Forelimb muscle (tissue), 1 donor: ENCODE measurements at places on chromosomes 7 and 10. TPM values are rescaled to one million over a fixed set of nuclear protein-coding genes. Genes with fewer than 3 reads are reported as not detected.

DNA sequence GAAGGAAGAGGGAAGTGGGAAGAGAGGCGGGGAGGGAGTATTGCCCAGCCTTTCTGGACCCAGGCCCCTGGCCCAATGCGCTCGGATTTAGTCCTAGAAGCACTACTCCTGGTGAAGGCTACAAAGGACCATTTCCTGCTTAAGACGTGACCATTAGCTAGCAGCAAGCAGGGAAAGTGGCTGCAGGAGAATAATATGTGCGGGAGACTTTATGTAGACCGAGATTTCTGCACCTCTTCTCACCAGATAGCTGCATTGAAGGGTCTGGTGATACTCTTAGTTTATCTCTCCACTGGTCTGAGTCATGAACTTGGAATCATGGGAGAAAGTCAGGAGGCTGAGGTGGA lies 3.1 kb downstream of the VAX1 start:
- no peak for DNase-seq

DNA sequence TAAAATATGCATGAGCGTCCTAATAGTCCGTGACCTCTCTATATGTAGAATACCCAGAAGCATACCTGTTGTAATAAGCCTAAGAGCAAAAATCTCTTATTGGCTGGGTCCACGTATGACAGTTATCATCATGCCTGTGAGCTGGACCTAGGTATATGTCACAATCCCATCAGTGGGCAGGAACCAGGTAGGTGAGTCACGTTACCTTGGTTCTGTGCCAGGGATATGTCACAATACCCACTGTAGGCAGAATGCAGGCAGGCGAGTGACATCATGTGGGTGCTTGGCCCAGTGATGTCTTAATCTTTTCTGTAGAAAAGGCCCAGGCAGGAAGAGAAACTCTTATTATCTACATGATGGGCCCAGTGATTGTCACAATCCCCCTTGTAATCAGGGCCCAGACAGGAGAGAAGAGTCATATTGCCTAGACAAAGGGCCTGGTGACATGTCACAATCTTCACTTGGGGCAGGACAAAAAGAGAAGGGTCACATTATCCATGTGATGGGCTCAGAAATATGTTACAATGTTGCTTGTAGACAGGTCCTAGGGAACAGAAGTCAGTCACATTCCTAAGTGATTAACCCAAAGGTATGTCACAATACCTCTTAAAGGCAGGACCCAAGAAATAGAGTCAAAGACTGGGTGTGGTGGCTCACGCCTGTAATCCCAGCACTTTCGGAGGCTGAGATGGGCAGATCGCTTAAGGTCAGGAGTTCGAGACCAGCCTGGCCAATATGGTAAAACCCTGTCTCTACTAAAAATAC lies 12.9 kb upstream of the ZNF736 start:
- no peak for DNase-seq

DEPP1 gene
- 33.8 TPM for polyA plus RNA-seq

- DNase-seq: no peak
Measured at GRCh38 chr7:153628825-153629224, 423.4 kb upstream of the DPP6 start.

DNA sequence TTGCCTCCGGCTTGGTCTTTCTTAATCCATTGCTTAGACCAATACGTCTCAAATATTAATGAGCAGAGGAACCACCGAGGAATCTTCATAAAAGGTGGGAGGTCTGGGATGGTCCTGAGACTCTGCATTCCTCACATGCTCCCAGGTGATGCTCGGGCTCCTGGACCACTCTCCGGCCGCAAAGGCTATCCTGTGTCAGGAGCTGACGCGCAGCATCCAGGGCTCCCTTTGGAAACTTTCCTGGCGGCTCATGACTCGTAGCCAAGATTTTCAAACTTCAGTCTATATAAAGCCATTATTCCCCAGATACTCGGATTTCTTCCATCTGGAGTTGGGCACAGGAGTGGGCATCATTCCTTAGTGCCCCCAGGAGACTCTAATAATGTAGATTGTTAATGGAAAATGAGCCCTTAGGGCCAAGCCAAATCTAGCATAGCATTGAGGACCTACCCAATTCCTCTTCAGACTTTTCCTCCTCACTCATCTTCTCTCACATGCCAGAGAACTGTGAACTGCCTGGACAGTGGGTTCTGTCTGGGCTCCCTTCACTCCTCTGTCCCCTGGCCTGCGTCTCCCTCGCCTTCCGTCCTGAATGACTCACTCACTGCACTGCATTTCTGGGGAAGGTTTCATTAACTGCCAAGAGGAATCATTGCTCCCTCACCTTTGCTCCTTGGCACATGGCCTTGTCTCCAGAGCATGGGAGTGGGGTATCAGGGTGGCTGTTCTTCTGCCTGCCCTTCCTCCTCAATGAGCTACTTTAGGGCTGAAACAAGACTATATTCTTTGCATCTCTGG lies 89.3 kb downstream of the MKI67 start:
- no peak for DNase-seq

DNA sequence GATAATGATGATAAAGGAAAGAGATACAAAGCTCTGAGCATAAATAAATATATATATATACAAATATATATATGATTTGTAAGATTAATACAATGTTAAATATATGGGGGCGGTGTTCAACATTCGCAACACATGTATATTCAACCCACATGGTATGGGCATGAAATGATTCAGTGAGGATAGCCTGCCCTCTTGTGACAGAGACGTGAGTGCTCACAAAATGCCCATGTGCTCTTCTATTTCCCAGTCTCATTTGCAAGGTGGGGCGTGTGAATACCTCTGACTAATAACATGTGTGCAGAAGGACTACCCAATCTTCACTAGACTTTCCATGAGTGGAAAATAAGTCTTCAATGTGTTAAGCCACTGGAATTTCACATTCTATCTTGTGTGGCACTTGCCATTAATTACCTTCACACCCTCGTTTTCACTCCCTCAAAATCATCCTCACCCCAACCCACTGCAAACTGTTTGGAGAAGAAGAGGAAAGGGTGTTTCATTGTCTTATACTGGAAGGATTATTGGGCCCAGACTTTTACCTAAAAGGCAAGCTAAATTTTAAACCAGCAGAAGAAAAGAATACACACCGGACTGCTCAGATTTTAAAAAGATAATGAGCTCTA lies 26.9 kb downstream of the ASAH2 start:
- no peak for DNase-seq

DNA sequence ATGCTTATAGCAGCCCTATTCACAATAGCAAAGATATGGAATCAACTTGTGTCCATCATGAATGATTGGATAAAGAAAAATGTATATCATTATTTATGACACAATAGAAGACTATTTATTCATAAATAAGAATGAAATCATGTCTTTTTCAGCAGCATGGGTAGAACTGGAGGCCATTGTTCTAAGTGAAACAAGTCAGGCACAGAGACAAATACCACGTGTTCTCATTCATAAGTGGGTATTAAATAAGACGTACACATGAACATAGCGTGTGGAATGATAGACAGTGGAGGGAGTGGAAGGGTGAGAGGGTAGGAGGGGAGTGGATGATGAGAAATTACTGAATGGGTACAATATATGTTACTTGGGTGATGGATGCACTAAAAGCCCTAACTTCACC lies 762.4 kb downstream of the REEP3 start:
- DNase-seq: no peak

- no peak for DNase-seq
Measured at GRCh38 chr10:17865351-17865750, 56.2 kb downstream of the MRC1 start.

DNA sequence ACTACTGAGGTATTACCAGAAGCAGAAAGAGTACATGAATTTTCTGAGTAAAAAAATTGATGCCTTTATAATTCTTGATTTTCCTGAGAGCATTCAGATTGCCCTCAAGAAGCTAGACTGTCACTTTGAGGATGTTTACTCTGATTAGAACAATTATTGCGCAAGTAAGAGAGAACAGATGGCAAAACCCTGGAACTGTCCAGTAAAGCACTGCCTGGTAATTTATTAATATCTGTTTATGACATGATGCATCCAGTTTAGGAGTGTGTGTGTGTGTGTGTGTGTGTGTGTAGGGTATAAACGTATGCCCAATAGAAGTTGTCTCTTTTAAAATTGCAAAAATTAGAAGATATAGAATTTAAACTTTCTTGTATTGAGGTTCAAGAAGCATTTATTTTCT lies 379.7 kb downstream of the PHTF2 start:
- DNase-seq: no peak
